ENCODE measurements at places on chromosomes 11 and 22.

DNA sequence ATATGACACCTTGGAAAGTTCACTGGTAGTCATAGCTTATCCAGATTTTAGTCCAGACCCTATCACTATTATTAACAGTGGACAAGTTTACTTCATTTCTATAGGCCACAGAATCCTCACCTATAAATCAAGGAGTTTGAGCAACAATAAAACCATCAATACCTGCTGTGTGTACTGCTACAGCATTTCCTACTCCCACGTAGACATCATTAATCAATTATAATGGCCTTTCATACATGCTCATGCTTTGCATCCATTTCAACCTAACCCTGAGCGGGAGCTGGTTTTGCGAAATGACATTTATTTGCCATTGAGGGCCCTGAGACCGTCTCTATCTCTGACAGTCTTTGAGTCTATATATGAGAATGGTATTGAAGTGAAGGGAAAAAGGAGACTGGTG, 312.3 kb downstream of the FAT3 start:
- no peak for DNase-seq

DNA sequence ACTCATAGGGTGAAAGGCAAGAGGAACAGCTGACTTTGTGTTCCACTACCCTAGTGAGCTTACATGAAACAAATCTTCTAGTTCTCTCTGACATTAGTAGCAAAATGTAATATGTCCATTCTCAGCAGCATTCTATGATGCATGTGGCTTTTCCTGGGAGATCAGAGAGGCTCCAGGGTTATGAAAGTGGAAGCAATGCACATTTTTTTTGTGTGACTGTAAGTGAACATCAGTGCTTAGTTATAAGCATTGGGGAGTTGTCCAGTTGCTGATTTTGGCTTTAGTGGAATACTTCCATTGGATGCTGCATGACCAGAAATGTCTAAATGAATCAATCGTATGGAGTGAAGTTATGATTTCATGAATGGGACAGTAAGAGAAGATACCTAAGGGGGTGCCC, 255.9 kb downstream of the FAT3 start:
- no peak for DNase-seq

DNA sequence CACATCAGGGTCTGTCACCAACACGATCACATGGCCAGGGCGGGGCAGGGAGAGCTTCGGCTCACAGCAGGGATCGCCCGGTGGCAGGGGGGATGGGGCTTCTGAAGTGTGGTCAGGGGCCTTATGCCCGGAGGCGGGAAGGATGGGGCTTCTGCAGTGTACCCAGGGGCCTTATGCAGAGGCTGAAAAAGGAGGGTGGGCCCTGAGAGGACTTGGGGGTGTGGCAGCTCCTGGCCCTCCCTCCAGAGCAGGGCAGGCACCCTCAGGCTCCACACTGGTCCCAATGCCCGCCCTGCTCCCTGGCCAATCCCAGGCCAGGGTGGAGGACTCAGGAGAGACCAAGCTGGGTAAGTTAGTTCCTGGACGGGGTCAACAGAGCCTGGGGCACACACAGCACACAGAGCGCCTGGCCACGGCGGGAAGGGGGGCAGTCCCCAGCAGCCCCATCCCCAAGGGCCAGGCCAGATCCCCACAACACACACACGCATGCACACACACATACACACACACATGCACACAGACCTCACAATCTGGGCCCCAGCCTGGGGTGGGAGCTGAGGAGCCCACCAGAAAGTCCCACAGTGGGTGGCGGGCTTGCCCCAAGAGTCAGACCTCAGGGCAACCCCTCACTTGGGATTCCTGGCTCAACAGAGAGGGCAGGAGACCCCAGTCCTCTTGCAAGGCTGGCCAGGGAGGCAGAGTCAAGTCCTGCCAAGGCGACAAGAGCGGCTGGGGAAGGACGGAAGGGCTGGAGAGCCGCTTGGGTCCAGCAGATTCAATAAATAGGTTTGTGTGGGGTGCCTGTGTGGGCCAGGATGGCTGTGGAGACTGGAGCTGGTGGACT, 1.1 kb upstream of the CEND1 start:
- DNase-seq, result no peak

DNA sequence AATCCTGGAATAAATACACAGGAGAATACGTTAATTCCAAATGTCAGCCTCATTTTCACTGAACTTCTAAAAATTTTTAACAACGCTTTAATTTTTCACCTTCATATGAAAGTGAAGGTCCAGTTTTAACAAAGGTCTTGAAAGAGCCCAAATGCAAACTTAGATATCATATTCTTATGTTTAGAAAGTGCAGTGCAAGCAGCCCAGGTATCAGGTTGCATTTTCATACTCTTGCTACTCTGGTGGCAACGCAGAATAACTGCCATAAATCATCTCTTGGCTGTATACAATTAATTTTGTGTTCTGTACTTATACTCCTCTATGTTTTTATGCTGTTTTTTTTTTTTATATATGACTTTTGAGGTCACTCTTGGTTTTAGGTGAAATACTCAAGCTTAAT, 496.7 kb upstream of the ARHGAP42 start:
- DNase-seq, result no peak

DNA sequence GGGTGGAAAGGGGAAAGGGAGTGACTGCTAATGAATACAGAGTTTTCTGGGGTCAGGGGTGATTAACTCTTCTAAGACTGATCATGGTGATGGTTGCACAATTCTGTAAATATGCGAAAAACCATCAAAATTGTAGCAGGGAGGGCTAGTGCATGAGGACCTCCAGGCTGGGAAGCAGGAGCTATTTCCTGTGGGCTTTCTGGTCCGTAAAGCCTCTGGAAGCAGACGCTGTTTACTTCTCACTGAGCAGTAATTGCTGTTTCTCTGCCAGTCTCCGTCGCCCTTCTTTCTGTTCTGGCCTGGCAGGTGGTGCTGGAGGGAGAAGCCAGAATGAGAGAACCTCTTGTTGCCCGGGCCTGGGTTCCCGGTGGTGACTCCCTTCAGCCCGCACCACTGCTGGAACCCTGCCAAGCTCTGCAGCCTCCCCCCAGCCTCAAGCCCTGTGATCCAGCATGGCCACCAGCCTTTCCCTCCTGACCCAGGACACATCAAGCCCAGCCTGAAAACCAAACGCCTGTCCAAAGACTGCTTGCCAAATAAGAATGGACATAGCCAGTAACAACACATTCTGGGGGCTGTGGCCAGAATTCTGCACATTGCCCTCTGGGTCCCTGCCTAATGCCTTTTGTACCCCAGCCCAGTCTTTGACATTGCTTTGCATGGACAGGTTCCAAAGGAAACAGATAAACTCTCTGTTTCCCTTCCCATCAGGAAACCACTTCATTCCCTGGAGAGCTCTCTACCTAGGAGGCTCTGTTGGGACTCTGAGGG, 201.0 kb upstream of the NAV2 start:
- DNase-seq, result no peak

- DNase-seq, result no peak
Observed at GRCh38 chr22:20563466-20563906, 56.1 kb downstream of the MED15 start.

DNA sequence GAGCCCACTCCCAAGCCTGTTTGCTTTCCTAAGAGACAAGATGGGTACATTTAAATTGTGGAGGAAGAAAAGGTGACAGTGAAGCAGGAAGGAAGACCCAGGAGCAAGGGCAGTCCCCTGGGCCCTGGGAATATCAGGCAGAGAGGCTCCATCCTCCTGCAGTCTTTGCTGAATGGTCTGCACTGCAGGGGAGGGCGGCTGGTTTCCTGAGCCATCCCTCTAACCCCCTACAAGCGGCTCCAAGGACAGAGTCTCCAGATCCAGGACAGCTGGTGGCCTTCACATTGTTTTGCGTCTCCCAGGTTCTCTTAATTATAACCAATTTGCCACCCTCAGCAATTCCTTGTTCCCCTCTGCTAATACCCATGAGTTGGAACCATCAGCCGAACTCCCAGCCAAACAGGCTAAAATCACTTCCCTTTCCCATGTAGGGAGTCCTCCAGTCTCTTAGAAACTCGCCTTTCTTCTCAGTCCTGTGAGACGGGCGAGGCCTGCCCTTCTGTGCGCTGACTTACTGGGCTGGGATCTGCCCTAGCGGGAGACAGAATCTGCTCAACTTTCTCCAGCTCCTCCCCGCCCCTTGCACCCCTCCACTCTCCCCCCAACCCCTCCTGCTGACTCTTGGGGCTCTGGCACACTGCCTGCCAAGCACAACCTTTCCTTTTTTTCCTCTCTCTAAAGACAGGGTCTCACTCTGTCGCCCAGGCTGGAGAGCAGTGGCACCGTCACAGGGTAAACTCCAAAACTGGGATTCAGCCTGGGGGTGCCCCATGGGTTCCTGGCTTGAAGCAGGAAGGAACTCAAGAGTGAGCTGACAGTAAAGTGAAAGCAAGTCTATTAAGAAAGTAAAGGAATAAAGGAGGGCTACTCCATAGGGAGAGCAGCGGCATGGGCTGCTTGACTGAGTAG, 53.4 kb upstream of the EMID1 start:
- no peak for DNase-seq

- no peak for DNase-seq
Observed at GRCh38 chr11:106514706-106515105, 437.2 kb downstream of the AASDHPPT start.

DNA sequence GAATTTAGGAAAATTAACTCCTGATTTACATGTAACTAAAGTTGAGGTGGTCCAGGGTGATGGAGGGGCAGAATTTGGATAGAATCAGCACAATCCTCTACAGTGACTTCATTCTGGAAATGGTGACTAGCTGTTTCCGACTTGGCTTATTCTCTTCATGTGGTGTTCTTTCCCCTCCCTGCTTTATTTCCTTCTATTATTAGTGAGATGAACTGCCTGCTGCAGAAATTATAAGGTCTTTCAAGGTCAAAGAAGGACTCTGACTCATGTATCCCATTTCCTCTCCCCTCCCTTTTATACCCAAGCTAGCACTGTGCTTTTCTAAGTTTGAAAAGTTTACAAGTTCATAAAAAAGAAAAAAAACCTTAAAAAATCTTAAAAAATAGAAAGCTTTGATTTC, 12.2 kb upstream of the MRPL17 start:
- DNase-seq, result no peak

DNA sequence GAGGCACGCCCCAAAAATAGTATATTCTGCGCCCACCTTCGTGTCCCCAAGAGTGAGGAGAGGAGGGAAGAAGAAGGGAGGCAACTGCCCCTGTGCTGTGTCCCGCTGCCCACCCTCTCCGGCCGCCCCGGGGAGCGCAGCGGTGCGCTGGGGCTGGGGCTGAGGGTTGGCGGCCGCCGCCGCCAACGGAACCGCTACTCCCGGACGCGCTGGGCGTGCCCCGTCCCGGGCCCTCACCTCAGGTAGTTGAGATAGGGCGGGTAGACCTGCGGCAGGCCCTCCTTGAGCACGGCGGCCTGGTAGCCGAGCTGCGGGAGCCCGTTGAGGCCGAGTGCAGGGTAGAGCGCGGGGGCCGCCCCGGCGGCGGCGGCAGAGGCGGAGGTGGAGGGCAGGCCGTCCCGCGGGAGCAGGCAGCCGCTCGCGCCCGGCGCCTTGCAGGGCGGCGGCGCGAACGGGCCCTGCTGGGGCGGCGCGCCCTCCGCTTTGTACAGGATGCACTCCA, 2.4 kb downstream of the PGR start:
- DNase-seq, result no peak

All from Kasumi-1 (cell line).